ENCODE measurements at places on chromosomes 12 and 14.

DNA sequence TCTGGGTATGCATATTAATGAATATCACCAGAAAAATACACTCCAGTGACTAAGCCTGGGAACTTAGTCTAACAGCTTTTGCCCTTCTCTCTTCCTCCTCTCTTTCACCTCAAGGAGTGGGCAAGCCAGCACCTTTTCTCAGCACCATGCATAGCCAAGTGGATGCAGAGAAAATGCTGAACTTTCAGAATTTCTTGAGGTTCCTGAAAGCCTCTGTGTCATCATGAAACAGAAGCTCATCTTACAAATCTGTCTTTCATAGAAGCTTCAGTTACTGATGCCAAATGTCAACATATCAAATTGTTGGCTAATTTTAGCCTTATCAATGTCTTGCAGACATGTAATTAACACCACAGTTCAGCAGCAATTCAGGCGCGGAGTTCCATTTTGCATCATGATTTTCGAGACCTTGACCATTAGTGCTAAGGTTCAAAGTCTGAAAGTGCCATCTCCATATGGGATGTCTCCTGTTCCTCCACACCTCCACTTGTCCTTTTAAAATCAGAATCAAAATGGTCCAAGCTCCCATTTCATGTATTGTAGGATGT lies 51.1 kb upstream of the RPH3A start:
- DNase-seq: no peak

DNA sequence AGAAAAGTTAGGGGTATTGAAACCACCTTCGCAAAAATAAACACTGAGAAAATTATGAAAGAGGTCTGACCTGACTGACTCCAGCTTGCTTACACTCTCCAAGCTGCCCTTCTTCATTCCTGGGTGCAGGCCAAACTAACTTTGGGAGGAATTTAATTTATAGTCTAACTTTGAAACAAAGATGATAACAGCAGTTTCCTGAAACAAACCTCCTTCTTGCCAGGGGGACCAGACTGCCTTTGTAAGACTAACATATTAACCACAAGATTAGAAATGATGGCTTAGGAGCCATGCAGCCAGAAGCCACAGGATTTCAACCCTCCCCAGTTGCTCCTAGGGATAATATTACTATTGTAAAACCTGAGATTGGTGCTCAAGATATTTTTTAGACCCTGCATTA lies 13.8 kb upstream of the EEA1 start:
- DNase-seq: peak; percentile 76

- no peak for DNase-seq
Observed at GRCh38 chr12:113083863-113084435, 27.4 kb downstream of the DTX1 start.

DNA sequence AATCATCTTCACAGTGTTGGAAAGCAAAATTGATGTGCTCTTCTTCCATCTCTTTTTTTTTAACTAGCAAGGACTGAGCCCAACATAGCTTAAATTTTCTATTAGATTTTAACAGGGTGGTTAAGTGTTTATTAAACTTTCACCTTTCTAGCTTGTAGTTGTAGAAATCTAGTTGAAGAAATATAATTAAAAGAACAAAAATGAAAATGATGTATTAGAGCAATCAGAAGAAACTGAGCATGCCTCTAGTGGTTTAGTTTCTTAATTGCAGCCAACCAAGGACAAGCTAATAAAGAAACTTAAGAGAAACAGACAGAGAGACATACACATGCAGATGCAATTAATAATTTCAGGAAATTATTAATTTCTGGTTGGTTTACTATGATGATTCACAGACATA lies 673.0 kb upstream of the LMO3 start:
- no peak for DNase-seq

- peak; percentile 78 for DNase-seq
Observed at GRCh38 chr12:108825201-108825950, 32.0 kb downstream of the SSH1 start.

- DNase-seq: peak; percentile 98
Observed at GRCh38 chr12:27966870-27967269, 5.7 kb downstream of the PTHLH start.

- peak; percentile 8 for DNase-seq
Observed at GRCh38 chr14:101196795-101197590, 293.5 kb upstream of the RTL1 start.

- DNase-seq: no peak
Observed at GRCh38 chr12:65560286-65560685, 264.0 kb upstream of the HMGA2 start.

GRCh38 chr14:77657280-77657679 lies 40.8 kb upstream of the SPTLC2 start:
- DNase-seq: no peak

DNA sequence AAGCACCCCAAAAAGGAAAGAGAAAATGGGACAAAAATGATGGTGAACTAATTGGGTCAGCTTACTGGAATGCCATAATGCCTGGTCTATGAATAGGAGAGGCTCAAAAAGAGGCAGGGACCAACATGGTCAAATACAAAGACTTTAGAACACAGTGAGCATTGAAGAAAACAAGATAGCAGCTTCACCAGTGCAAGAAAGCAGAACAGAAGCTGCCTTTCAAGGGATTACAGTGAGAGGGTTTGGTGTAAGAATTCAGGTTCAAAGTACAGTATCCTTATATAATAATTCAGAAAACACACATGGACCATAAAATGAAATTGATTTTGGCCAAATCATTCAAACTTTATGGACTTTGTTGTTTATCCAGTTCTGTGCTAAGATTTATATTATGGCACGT lies 162.1 kb downstream of the NAV3 start:
- DNase-seq: no peak

GRCh38 chr14:101934601-101935150 lies 29.7 kb upstream of the DYNC1H1 start:
- DNase-seq: no peak

- DNase-seq: peak; percentile 69
Observed at GRCh38 chr12:24960222-24960855, 11.4 kb upstream of the BCAT1 start.

- DNase-seq: peak; percentile 52
Observed at GRCh38 chr12:12684375-12685106, 11.4 kb downstream of the GPR19 start.

DNA sequence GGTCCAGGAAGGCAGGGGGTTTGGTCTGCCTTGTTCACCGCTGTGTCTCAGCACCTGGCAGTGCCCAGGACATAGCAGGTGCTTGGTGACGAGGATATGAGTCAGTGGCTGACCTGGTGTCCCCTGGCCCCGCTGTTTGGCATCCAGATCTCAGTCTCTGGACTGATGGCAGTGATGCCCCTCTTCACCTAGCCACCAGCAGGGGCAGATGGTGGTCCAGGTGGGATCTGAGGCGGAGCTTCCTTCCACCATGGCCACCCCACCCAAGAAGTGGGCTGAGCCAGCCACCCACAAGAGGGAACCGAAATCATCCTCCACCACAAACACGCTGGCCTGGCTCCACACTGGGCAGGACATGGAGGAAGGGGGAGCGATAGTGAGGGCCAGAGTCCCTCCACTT lies 16.1 kb upstream of the SH2B3 start:
- DNase-seq: no peak

DNA sequence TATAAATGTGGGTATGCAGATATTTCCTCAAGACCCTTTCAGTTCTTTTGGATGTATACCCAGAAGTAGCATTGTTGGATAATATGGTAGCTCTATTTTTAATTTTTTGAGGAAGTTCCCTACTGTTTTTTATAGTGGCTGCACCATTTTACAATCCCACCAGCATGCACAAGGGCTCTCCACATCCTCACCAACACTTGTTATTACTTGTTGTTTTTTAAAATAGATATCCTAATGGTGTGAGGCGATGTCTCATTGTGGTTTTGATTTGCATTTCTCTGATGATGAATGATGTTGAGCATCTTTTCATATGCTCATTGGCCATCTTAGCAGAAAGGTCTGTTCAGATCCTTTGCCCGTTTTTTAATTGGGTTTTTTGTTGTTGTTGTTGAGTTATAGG lies 47.1 kb downstream of the DIP2B start:
- no peak for DNase-seq

DNA sequence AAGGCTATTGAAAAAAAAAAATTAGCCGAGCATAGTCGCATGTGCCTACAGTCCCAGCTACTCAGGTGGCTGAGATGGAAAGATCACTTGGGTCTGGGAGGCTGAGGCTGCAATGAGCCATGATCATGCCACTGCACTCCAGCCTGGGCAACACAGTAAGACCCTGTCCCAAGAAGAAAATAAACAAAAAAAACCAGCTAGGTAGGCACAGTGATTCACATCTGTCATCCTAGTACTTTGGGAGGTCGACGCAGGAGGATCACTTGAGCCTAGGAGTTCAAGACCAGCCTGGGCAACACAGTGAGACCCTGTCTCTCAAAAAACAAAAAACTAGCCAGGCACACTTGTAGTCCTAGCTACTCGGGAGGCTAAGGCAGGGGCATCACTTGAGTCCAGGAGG lies 8.2 kb downstream of the SARNP start:
- DNase-seq: no peak

- DNase-seq: peak; percentile 43
Observed at GRCh38 chr12:124259154-124260066, 35.5 kb upstream of the RFLNA start.

GRCh38 chr14:81579115-81579514 lies 45.5 kb upstream of the SEL1L start:
- DNase-seq: no peak

- no peak for DNase-seq
Observed at GRCh38 chr12:62215506-62215905, 44.7 kb upstream of the USP15 start.

DNA sequence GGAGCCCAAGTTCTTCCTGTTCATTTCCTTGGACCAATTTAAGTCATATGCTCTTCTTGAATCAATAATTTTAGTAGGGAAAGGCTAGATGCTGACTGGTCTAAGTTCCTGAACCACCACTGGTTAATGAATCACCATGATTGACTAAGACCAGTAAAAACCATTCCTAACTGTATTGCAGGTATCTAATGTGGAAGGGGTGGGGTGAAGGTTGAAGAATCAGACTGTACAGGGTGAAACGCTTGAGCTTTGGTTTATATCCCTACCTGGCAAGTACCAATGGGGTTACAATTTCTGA lies 100.1 kb downstream of the DYRK2 start:
- DNase-seq: peak; percentile 39

DNA sequence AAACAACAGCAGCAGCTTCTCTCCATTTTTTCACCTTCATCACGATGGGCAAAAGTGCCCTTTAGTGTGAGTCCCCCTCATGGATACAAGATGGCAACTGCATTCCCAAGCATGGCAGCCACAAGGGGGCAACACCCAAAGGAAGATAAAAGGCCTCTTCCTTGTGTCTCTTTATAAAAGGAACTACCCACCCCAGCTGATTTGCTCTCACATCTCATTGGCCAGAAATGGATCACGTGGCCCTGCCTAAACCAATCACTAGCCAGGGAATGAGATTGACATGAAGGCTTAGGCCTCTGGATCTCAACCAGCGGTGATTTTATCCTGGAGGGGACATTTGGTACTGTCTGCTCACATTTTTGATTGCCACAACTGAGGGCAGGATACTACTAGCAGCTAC lies 21.9 kb upstream of the IFT81 start:
- peak; percentile 87 for DNase-seq

DNA sequence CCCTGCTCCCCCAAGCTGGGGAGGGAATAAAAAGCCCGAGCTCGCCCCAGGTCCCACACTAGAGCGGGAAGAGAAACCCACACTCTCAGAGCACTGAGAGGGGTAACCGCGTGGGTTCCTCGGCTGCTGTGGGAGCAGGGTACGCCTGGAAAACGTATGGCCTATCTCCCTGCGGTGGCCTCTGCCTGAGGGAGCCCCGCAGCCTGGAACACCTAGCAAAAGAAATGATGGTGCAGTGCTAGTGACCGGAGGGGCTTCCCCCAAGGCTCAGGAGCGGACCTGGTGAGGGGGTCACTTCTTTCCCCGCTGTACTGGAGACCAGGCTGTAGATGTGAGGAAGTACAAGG lies 2.5 kb upstream of the OR4N2 start:
- no peak for DNase-seq

DNA sequence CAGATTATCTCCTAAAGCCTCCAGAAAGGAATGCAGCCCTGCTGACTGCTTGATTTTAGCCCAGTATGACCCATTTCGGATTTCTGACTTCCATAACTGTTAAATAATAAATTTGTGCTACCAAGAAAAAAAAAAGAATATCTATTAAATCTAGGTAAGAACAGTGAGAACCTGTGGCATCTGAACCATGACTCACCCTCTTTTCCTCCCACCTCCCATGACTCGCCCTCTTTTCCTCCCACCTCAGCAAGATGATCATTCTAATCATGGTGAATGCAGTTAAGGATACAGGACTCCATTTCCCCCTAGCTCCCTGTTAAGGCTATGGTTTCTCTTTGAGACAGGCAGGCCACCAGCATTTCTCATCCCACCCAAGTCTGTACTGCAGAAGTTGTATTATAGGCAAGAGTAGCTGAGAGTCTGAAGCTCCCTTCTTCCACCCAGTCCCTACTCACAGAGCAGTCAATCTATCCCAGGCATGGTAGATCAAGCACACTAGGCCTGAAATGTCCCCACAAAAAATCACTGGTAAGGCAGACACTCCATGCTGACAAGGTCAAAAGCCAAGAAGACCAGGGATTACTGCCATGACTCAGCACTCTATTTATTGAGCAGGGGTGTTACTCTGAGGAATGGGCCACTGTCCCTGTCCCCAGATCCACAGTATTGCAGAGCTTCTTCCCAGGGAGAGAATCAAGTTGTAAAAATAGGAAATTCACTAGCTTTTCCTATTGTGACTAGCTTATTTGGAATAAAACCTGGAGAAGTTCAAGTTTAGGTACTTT lies 188.9 kb downstream of the ADAMTS20 start:
- DNase-seq: peak; percentile 21

DNA sequence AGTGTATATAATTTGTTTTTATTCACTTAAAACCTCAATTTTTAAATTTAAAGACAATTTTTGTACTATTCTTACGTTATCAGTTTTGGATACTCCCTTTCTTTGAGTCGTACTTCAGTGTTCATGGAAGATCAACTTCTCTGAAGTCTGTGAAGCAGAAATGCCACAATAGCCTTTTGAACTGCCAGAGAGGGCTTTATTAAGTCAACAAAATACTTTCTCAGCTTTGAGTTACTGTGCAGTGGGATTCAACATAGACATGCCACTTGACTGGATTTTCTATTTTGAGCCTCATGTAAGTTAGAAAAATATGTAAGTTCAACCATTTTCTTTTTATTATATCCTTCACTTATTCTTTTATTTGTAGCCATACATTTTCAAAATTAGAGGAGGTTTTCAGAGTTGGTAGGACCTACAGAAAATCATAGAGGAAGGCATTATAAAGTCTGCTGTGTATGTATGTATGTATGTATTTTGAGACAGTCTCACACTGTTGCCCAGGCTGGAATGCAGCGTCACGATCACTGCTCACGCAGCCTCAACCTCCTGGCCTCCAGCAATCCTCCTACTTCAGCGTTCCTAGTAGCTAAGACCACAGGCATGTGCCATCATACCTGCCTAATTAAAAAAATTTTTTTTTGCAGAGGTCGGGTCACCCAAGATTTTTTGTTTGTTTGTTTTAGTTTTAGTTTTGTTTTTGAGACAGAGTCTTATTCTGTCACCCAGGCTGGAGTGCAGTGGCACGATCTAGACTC lies 31.3 kb upstream of the BCAT1 start:
- no peak for DNase-seq

DNA sequence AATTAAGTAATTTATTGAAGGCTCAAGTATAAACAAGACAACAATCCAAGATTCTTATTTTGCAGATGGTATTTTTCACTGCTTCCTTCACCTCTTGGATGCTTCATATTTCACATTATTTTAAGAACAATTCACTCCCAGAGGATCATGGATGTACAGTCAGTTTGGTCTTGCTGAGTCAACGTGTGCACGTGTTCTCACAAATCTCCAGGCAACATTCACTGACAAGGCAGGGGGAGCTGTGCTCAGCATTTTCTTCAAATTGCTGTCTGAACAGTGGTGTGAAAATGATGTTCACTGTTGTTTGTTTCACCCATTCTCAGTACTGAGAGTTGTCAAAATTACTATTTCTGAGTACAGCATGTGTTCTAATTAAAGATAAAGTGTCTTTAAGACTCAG lies 118.3 kb upstream of the SLC38A4 start:
- DNase-seq: peak; percentile 81

Data from fibroblast of mammary gland (primary cell).